ENCODE measurements at places on chromosomes 11 and 22. TPM values are rescaled to one million over a fixed set of nuclear protein-coding genes. Genes with fewer than 3 reads are reported as not detected.

Gene GRAMD1B
- polyA plus RNA-seq: 20.7 TPM

Gene NUP50
- polyA plus RNA-seq: 28.5 TPM

Gene GAL3ST3
- polyA plus RNA-seq: 8.7 TPM

Gene INS
- polyA plus RNA-seq: not detected

Gene OR2AG2
- 0.07 TPM for polyA plus RNA-seq

Gene PHOX2A
- polyA plus RNA-seq: not detected

Gene PKDREJ
- not detected for polyA plus RNA-seq

All from Purkinje cell (primary cell).